ENCODE measurements at places on chromosomes 3 and 15. TPM values are rescaled to one million over a fixed set of nuclear protein-coding genes. Genes with fewer than 3 reads are reported as not detected.

The FOXL2NB gene
- total RNA-seq, result 2.9 TPM

The TMEM39A gene
- total RNA-seq, result 36.1 TPM

The CADM2 gene
- total RNA-seq, result under 0.01 TPM

The MEIS2 gene
- total RNA-seq, result 0.52 TPM

The LTF gene
- 299 TPM for total RNA-seq

The LNP1 gene
- total RNA-seq, result 2.0 TPM

The CALML4 gene
- 1.3 TPM for total RNA-seq

The SIDT1 gene
- total RNA-seq, result under 0.01 TPM

The CD200 gene
- total RNA-seq, result 2.3 TPM

The CLDN18 gene
- total RNA-seq, result not detected

The FBXL2 gene
- 22.6 TPM for total RNA-seq

The SLC28A2 gene
- not detected for total RNA-seq

The CLDN16 gene
- total RNA-seq, result 30.2 TPM

The CPLX3 gene
- not detected for total RNA-seq

The UCN2 gene
- total RNA-seq, result 4.0 TPM

The NXPE3 gene
- total RNA-seq, result 32.0 TPM

The SST gene
- not detected for total RNA-seq

The TMPRSS7 gene
- total RNA-seq, result not detected

The CDHR4 gene
- not detected for total RNA-seq

The THBS1 gene
- total RNA-seq, result 2,616 TPM

The ZNF662 gene
- 4.9 TPM for total RNA-seq

The ZSCAN29 gene
- total RNA-seq, result 35.1 TPM

The MAPKAPK3 gene
- total RNA-seq, result 51.7 TPM

The NTRK3 gene
- not detected for total RNA-seq

The C3orf49 gene
- total RNA-seq, result not detected

The MUC13 gene
- not detected for total RNA-seq

The BAHD1 gene
- 17.5 TPM for total RNA-seq

The FAM81A gene
- total RNA-seq, result 1.4 TPM

The GOLGA8R gene
- total RNA-seq, result 1.6 TPM

The MUC4 gene
- 0.05 TPM for total RNA-seq

The ADCY5 gene
- total RNA-seq, result 0.99 TPM

The NANOGP8 gene
- not detected for total RNA-seq

The RBPMS2 gene
- total RNA-seq, result 0.05 TPM

The MUSTN1 gene
- total RNA-seq, result not detected

The CRTAP gene
- 99.3 TPM for total RNA-seq

The UROC1 gene
- total RNA-seq, result not detected

The AADAC gene
- 0.17 TPM for total RNA-seq

The SAXO2 gene
- under 0.01 TPM for total RNA-seq

The NRG4 gene
- total RNA-seq, result 0.15 TPM

The SLC6A1 gene
- total RNA-seq, result not detected

The DCLK3 gene
- not detected for total RNA-seq

The GOLGA8O gene
- total RNA-seq, result 0.20 TPM

The FBLN2 gene
- 9.4 TPM for total RNA-seq

The OR4F6 gene
- total RNA-seq, result not detected

The ADAMTS17 gene
- total RNA-seq, result 1.4 TPM

The KCNAB1 gene
- total RNA-seq, result not detected

The MORC1 gene
- total RNA-seq, result under 0.01 TPM

The TTLL13 gene
- 0.10 TPM for total RNA-seq

The FETUB gene
- not detected for total RNA-seq

The GOLGA8S gene
- 0.10 TPM for total RNA-seq

The ADPRH gene
- total RNA-seq, result 7.8 TPM

The CHDH gene
- 4.9 TPM for total RNA-seq

The GJD2 gene
- total RNA-seq, result not detected

The SYNPR gene
- not detected for total RNA-seq

The FBXW12 gene
- not detected for total RNA-seq

The SLC27A2 gene
- total RNA-seq, result 2.8 TPM

All from renal cortical epithelial cell (primary cell).